ENCODE measurements at places on chromosomes 6 and 20. TPM values are rescaled to one million over a fixed set of nuclear protein-coding genes. Genes with fewer than 3 reads are reported as not detected.

Gene ANKRD66
- total RNA-seq, result not detected

Gene AGPAT4
- total RNA-seq, result 3.9 TPM

Gene BFSP1
- 1.5 TPM for total RNA-seq

Gene SRXN1
- 37.5 TPM for total RNA-seq

Gene GJA10
- not detected for total RNA-seq

Gene HDAC2
- total RNA-seq, result 46.8 TPM

Gene TCP11
- not detected for total RNA-seq

Gene HDGFL1
- total RNA-seq, result not detected

Gene TTK
- total RNA-seq, result 0.70 TPM

Gene C20orf141
- total RNA-seq, result 0.47 TPM

Gene PACSIN1
- total RNA-seq, result 0.09 TPM

Gene TRIM15
- not detected for total RNA-seq

Gene DLK2
- 5.8 TPM for total RNA-seq

Gene DYNLT2
- total RNA-seq, result 0.47 TPM

Gene CNR1
- total RNA-seq, result 8.3 TPM

Gene SCGN
- total RNA-seq, result 0.12 TPM

Gene NFATC2
- total RNA-seq, result not detected

Gene FAM162B
- total RNA-seq, result 1.2 TPM

Gene PROCR
- total RNA-seq, result 70.1 TPM

Gene TNFRSF6B
- total RNA-seq, result 9.3 TPM

Gene NHSL1
- 16.5 TPM for total RNA-seq

Gene OTOR
- total RNA-seq, result not detected

Gene SEMG1
- not detected for total RNA-seq

Gene DNAH8
- not detected for total RNA-seq

Gene CAP2
- 20.9 TPM for total RNA-seq

Gene AGER
- 0.82 TPM for total RNA-seq

Gene PNPLA1
- total RNA-seq, result not detected

Gene CST5
- not detected for total RNA-seq

Gene PRR3
- total RNA-seq, result 7.8 TPM

Gene TOX2
- total RNA-seq, result 17.7 TPM

Gene HUS1B
- total RNA-seq, result not detected

Gene TMX4
- 16.1 TPM for total RNA-seq

Gene B3GALT4
- total RNA-seq, result 2.3 TPM

Gene SRSF12
- 0.51 TPM for total RNA-seq

Gene VGLL2
- total RNA-seq, result not detected

Gene CRISP3
- not detected for total RNA-seq

Gene PDE7B
- total RNA-seq, result 7.5 TPM

Gene FAM184A
- total RNA-seq, result not detected

Gene SMOC2
- total RNA-seq, result 2.9 TPM

Gene FAM209B
- not detected for total RNA-seq

Gene MTFR2
- 0.17 TPM for total RNA-seq

Gene TFAP2D
- total RNA-seq, result not detected

Gene LPA
- not detected for total RNA-seq

Gene ALDH8A1
- not detected for total RNA-seq

Gene POU5F1
- total RNA-seq, result not detected

Gene OPN5
- not detected for total RNA-seq

Measured in pericardium fibroblast (primary cell).